Cortex of kidney (tissue), 1 donor: ENCODE measurements at places on chromosomes 4 and X.

GRCh38 chr4:147518086-147518485 lies 37.2 kb downstream of the EDNRA start:
- no peak for DNase-seq

- no peak for DNase-seq
Measured at GRCh38 chr4:37970702-37971101, 10.5 kb downstream of the PTTG2 start.

- no peak for DNase-seq
Measured at GRCh38 chrX:118666521-118666920, 60.9 kb upstream of the IL13RA1 start.

DNA sequence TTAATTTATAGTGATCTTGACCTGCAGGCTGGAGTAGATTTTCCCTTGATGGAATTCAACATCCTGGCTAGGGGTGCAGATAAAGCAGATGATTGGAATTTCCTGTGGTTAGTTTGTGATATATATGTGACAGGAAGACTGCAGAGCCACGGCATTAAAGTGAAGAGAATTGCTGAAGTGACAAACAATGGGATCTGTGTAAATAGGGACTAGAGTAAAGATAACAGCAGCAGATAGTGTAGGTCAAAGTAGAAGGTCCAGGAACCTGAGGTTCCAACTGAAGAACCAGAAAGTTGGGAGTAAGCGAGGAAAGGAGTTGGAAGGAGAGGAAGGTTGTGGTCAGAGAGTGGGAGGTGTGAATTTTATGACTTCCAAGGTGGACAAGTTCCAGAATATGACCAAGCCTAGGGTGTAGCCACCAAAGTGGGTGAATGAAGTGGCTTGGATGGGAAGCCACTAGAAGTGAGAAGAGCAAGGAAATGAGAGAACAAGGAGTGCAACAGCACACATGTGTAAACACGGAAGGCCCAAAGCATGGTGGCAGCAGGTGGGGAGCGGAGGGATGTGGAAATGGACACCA lies 325.0 kb downstream of the RAB28 start:
- no peak for DNase-seq

- DNase-seq = no peak
Measured at GRCh38 chr4:38523524-38524448, 140.2 kb upstream of the KLF3 start.

DNA sequence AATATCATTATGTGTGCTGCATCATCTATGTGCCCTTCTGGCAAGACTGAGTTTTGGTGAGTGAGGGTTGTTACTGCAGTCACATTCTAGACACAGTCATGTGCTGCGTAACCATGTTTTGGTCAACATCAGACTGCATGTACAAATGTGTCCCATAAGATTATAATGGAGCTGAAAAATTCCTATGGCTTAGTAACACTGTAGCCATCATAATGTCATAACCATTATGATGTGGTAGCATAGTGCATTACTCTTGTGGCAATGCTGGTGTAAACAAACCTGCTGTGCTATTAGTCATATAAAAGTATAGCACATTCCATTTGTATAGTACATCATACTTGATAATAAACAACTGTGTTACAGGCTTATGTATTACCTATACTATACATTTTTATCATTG lies 198.1 kb upstream of the NUDT6 start:
- DNase-seq = no peak

DNA sequence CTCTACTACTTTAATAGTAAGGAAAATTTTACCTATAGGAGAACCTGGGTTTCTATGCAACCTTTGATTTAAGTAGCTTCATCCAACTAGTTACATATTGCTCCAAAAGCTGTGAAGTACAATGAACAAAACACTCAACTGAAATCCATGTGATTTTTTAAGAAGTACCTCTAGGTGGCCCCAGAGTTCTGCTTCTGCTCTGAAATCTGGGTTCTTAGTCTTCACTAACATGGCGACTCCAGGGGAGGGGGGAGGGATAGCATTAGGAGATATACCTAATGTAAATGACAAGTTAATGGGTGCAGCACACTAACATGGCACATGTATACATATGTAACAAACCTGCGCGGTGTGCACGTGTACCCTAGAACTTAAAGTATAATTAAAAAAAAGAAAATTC lies 73.4 kb upstream of the MAGEB2 start:
- no peak for DNase-seq

GRCh38 chr4:184292877-184293276 lies 75.2 kb upstream of the ENPP6 start:
- DNase-seq = no peak

- DNase-seq = no peak
Measured at GRCh38 chrX:34521563-34521962, 135.5 kb downstream of the TMEM47 start.

DNA sequence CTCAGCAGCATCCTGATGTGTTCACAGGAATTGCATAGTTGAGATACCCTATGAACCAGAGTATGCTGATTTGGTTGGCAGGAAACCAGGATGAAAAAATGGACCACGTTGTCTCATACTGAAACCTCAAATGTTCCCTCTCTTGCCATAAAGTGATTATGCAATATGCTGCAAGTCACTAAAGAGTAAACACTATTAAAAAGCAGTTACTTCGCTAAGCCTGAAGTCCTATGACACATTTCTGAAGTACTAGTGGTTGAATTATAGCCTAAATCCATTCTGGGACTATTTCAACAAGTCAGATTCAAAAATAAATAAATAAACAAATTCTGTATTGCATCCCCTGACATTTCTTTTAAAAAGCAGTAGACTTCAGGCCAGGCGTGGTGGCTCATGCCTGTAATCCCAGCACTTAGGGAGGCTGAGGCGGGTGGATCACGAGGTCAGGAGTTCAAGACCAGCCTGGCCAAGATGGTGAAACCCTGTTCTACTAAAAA lies 106.0 kb upstream of the NAP1L5 start:
- no peak for DNase-seq

DNA sequence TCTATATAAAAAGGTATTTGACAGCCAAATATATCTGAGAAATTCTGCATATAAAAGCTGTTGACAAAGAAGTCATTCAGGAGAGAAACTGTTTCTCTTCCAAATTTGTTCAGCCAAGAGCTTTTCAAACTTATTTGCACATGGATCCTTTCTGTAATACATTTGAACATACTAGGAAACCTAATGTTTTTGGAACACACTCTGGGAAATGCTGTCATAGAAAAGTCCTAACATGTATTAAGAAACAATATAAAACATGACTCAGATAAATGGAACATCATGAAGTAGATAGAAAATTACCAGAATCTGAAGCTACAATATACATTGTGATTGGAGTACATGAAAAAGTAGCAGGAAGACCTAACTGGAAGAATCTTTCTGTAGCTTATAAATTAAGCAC lies 781.5 kb upstream of the EPHA5 start:
- no peak for DNase-seq

DNA sequence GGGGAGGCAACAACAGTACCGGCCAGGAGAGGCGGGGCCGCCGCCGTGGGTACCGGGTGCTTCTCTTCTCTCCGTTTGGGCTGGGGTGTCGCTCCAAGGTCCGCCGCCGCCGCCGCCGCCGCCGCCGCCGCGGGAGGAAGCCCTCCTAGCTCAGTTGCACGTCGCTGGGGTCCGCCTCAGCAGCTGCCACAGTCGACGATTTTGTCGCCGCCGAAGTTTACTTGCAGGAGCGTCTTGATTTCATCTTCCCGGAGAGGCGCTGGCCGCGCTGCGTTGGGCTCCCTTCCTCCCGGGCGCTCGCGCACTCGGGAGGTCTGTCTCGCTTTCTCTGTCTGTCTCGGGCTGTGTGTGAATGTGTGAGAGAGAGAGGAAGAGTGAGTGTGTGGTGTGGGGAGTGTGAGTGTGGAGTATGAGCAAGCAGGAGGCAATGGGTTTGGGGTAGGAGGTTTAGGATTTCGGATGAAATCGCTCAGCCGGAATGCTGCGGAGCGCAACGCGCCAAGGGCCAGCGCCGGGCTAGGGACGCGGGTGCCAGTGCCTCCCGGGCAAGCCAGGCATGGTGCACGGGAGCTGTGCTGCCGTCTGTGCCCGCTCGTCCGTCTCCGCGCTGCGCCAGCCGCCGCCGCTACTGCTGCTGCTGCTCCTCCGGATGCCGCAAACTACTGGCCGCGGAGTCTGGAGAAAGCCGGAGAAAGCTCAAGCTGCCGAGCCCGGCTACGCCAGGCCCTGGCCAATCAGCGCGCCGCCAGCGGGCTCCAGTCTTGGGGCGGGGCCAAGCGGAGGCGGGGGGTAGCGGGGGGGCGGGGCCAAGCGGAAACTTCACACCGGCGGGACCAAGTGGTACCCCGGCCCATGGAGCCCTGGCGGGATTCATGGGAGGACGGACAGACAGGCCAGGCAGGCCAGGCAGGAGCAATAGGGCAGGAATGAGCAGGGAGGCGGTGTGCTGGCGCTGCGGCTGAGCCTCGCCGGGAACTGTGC lies at the start of gene PCDH19:
PCDH19 (minus strand) TSS at position 664 of the 981 bp plus-strand sequence. CDS start 1,676 bp downstream, outside the sequence.
- no peak for DNase-seq

DNA sequence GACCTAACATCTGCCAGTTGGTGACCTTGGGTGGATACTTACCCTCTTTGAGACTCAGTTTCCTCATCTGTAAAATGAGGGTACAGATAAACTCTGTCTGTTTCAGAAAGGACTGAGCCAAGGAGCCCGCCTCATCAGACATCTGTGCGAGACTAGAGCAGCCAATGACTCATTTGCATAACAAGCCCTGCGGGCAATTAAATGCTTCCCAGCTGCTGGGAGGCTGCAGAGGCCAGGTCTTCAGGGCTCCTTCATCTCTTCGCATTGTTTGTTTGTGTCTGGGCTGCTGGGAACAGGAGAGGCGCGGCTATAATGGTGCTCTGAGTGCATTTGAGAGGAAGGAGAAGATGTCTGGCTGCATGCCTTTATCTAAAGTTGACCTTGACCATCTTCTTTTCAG lies 85.0 kb downstream of the ADRA2C start:
- no peak for DNase-seq

- no peak for DNase-seq
Measured at GRCh38 chrX:133653358-133653757, 238.1 kb upstream of the GPC4 start.

GRCh38 chrX:106903291-106903824 lies at the start of gene RIPPLY1:
Gene RIPPLY1, minus strand, starts transcription at chrX:106903341. Its CDS starts 54 bp downstream, at chrX:106903287.
- DNase-seq = no peak

DNA sequence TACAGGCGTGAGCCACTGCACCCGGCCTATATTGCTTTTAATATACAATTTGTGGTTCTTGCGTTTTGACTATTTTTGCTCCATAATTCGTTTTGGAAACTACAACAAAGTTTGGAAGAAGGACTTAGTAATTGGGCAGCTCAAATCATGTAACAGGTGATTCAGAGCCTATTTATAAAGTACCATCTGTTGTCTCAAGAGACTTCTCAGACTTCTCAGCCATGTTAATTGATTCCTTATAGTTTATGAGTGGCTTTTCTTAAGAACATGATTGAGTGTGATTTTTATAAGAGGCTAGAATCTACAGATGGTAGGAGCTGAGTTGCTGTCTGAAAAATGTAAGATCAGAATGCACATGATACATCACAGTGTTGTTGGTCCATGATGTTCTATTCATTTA lies 240.2 kb downstream of the ADGRL3 start:
- no peak for DNase-seq

GRCh38 chr4:69888336-69888735 lies 28.4 kb upstream of the SULT1E1 start:
- DNase-seq = no peak

DNA sequence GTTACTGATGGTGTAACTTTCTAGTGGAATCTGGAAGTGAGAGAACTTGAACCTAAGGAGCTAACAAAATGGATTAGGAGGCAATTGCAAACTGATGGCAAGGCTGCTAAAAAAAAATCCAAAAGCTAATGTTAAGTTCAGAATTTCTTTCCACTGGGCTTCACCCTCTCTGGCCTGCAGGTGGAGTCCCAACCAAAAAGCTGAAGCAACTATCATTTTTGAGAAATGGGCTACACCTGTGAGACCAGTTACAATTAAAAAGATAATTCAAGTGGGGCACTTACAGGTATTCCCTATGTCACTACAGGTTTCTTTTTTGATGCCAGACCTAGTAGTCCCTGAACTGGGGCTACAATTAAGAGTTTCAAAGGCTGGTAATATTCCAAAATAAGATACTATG lies 142.1 kb upstream of the FTHL17 start:
- DNase-seq = no peak

- DNase-seq = no peak
Measured at GRCh38 chrX:46433892-46434291, 111.3 kb downstream of the ZNF674 start.

GRCh38 chr4:94477227-94477626 lies 25.5 kb downstream of the PDLIM5 start:
- DNase-seq = no peak

- no peak for DNase-seq
Measured at GRCh38 chr4:148075438-148075837, 343.6 kb downstream of the ARHGAP10 start.

- DNase-seq = no peak
Measured at GRCh38 chr4:173370130-173370476, 651 bp upstream of the SAP30 start.

DNA sequence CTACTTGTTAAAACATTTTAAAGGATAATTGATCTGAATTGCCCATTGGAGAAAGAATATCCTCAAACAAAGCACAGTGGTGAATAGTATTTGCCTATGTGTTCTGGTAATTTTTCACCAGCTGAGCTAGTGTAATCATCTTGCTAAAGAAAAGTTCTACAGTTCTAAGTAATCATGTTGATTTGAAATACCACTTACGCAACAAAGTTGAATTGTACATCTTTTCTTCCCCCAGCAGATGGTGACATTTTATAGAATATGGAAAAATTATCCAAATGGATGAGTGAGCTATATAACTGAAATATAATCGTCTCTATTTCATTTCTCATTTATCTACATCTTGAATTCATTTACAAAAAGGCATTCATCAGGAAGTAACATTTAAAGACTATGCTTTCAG lies 9.7 kb upstream of the ZNF674 start:
- no peak for DNase-seq

DNA sequence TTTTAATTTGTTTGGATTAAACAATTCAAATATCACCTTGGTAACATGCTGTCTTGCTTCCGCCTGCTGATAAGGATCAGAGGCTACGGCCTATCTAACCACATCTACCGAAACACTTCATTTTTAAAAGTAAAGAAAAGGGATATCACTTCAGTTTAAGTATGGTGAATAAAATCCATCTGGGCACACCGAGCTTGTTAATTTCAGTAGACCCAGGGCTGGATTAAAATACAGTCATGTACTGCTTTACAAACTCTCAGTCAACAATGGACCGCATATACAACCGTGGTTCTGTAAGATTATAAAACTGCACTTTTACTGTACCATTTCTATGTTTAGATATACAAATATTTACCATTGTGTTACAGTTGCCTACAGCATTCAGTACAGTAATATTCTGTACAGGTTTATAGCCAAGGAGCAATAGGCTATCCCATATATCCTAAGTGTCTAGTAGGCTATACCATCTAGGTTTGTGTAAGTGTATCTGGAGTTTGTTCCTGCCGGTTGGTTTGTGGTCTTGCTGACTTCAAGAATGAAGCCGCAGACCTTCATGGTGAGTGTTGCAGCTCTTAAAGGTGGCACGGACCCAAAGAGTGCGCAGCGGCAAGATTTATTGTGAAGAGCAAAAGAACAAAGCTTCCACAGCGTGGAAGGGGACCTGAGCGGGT lies 40.0 kb downstream of the SEPTIN11 start:
- no peak for DNase-seq

DNA sequence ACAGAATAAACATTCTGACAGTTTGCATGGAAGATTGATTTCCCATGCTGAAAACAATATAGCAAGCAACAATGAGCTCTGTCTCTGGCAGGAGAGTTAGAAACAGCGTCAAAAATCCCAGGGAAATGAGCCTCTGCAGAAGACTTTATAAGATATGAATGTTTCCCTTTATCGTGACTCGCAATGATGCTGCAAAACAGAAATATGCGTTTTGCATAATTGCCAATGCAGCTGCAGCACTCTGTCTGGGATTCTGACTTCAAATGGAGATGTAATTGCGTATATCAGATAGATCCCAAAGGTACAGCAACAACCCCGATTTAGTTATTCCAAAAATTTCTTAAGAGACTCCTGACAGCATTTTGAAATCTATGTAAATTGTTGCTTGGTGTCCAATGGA lies 702.4 kb upstream of the EPHA5 start:
- no peak for DNase-seq
